ENCODE measurements at places on chromosomes 5 and 9.

DNA sequence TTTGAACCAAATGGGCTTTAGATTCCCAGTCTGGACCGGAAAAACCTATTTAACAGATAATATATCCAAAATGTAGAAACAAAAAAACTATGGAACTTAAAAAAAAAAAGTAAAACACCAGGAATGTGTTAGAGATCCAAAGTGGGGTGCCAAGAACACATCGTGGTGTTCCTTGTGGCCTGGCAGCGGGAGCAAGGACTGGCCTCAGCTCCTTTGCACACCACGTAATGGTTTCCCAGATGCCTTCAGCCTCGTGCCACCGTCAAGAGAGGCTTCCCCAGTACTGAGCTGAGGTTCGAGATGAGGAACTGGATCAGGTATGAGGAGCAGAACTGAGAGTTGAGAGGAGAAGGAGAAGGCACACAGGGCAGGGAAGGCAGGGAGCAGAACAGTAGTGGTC lies 3.5 kb downstream of the ASPN start:
- no peak for DNase-seq

GRCh38 chr5:147748590-147748989 lies 33.9 kb downstream of the JAKMIP2 start:
- no peak for DNase-seq

- DNase-seq = no peak
Observed at GRCh38 chr9:90442723-90443122, 199.9 kb downstream of the DIRAS2 start.

DNA sequence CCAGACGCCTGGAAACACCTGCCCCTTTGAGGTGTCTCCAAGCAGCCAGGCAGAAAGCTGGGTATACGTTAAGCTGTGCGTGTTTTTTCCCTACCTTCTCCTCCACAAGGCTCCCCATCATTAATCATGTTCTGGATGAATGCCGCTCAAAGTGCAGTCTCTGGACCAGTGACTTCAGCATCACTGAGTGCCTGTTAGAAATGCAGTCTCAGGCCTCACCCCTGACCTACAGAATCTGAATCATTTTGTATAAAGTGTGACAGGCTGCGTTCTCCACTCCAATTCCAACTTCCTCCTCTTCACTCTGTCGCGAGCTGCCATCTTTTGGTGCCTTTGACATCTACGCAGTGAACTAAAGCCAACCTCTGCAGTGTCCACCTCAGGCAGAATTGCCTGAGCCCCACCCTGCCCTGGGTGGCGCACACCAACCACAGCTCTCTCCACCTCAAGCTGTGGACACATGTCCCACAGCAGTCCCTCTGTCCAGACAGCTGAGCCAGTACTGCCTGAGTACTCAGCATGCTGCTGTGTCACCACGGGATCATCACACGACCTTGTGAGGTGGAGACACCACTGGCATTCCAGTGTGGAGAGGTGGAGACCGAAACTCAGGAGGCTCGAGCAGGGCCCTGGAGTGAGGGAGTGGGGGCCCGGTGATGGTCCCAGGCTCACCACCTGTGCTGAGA lies 14.2 kb downstream of the PTPN3 start:
- no peak for DNase-seq

- no peak for DNase-seq
Observed at GRCh38 chr9:135791431-135792267, 89.7 kb downstream of the KCNT1 start.

DNA sequence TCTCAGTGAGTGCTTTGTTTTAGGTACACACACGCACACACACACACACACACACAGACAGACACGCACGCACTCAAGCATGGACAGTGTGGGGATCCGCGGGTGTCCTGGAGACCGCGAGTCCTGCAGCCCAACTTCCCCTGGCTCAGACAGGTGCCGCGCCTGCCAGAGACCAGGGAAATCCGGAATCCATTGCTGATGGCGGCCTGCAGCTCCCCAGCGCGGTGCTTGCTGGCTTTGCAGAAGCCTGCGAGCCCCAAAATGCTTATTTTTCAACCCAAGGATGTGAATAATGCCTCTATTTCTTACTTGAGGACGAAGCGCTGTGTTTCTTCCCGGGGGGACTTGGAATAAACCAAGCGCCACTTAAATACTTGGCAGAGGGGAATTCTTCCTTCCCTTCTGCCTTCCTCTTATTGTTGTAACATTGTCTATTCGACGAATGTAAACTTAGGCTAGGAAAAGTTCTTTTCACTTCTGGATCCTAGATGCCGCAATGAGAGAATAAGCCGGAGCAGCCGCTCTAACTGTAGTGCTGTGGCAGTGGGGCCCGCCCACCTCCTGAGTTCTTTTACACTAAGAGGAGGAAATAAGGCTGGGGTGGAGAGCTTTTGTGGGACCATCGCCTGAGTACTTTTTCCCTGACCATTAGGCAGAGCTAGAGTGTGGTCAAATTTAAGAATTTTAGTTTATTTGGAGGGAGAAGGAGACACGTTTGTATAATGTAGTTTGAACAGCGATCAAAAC lies 802 bp downstream of the ITGA2 start:
- DNase-seq = peak; percentile 18

DNA sequence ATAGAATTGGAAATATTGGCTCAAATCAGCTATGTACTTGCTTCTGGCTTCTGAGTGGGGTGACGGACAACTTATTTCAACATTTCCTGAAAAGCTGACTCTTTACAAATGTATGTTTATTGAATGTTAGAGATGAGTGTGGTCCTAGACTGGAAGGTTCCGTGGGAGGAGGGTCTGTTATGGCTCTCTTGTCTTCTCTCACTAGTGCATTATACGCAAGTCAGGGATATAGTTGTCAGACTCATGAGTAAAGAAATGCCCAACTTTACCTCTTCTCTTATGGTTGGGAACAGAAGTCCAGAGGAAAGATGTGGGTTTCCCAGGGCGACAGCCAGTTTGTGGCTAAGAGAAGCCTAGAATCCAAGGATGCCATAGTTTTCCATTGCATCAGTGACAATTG lies 839.3 kb upstream of the WWC1 start:
- no peak for DNase-seq

DNA sequence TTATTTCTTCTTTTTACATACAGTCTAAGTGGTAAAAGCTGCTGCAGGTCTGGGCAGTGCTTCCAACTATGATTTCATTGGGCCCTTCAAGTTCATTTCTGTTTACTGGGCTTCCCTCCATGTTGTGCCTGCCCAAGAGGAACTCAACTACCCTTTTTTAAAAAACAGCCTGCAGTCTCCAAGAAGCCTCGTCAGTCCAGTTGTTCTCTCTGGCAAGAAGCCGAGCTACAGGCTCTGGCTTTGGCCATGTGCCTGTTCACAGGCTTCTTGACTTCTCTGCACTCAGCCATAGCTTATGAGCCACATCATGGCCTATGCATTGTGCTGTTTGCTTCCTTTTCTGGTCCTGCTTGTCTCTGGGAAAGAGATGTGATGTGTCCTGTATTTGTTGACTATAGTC lies 119.7 kb upstream of the PJA2 start:
- DNase-seq = no peak

DNA sequence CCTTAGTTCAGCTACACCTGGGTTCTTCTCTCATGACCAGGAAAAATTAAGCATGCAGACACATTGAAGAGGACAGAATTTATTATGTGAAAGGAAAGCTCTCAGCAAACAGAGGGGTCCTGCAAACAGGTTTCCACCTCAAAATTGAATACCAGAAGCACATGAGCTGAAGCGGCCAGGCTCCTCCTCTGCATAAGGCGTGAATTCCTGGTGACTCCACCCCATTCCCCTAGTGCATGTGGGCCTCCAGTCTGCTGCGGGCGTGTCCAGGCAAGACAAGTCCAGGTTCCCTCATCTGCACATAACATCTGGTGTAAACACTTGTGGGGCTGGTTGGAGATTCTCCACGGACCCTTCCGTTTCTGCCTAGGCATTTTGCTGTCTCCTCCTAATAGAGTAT lies 1156.4 kb downstream of the FOXD4L5 start:
- no peak for DNase-seq

DNA sequence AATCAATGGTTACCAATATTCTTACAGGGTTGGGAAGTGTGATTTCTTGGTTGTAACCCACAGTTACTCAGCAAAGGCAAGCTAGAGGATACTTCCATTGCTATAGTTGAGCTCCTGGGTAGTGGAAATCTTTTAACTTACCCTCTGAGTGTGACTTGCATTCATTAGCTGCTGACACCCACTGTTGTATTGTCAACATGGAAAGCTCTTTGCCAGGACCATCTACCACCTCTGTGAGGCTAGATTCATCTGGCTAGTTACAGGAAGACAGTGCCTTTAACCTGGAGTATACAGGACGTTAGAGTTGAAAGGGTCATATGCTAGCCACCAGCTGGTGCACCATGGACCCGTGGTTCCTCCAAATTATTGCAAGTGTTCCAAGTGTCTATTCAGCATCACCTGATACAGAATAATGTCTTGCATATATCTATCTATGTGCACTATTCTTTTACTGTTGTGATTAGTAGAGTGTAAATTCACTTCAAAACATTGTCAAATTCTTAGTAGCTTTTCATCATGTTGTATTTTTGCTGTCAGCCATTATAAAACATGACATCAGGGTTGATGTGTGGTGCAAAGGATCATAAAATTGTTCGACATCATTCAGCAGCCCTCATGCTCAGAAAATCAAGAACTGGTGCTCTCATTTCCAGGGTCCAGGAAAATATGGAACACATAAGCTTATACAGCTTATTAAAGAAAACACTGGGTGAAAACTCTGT lies 239.0 kb downstream of the PJA2 start:
- no peak for DNase-seq

DNA sequence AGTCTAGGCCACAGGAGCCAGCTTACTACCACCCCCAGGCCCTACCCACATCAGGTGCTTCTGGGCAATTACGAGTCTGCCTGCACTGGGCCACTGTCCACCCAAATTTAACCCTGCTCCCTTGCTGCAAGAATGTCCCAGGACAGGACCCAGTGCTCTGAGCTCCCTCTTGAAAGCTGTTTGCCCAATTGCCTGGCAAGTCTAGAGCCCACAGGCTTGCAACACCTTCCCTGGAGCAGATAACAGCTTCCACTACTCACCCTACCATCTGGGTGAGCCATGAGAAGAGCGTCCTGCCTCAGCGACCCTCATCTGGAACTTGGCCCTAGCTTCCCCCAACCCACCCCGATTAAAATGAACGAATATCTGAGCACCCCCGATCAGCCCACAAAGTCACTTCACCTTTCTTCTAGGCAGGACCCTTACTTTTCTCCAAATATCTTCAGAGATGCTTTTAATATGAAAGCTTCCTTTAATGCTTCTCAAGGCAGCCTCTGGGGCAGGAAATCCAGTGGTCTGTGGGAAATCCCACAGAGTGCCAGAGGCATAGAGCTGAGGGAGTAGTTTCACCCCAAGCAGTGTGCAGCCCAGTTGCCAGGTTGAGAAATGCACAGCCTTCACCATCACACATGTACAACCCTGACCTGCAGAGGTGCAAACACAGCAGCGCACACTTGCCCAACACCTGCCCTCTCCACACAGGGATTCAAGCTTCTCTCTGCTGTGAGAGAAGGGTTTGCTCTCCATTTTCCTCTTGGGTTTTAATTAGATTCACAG lies 10.6 kb downstream of the ACSL6 start:
- DNase-seq = no peak

- DNase-seq = no peak
Observed at GRCh38 chr5:130231786-130232185, 327.5 kb downstream of the CHSY3 start.

DNA sequence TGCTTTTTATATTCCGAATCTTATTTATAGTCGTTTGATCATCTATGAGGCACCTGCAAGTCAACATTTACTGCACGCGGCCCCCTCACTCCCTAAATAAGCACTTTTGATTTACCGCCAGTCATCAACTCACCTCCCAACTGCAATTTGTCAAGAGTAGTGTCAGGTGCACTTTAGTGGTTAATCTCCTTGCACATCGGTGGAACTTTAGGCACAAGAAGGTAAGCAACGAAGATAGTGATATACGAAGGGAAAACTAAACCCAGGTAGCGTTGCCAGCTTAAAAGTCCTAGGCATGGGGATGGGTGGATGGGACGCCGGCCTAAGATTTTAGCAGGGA lies 513 bp upstream of the RNF180 start:
- no peak for DNase-seq

- DNase-seq = no peak
Observed at GRCh38 chr5:173699966-173700365, 83.5 kb upstream of the BOD1 start.

GRCh38 chr5:130871346-130872086 lies 293.5 kb downstream of the HINT1 start:
- no peak for DNase-seq

DNA sequence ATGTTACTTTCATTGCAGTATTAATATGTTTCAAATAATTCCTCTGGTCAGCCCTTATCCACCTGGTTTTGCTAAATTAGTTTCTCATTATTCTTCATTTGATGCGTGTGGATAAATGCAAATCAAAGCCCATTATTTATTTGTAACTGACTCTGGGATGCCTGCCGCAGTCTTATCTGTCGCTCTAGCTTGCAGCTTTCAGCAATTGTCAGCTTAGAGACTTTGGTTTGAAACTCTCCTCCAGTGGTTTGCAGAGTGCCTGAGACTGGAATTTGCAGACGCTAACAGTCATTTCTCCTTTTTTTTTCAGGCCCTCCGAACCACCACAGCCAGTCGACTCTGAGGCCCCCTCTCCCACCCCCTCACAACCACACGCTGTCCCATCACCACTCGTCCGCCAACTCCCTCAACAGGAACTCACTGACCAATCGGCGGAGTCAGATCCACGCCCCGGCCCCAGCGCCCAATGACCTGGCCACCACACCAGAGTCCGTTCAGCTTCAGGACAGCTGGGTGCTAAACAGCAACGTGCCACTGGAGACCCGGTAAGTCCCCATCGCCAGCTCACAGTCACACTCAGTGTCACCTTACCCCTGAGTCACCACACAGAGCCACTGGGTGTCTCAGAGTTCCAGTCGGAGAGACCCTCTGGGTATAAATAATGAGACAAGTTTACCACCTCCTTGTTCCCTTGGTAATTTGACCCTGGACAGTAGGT lies 339.0 kb upstream of the WWC1 start:
- no peak for DNase-seq

DNA sequence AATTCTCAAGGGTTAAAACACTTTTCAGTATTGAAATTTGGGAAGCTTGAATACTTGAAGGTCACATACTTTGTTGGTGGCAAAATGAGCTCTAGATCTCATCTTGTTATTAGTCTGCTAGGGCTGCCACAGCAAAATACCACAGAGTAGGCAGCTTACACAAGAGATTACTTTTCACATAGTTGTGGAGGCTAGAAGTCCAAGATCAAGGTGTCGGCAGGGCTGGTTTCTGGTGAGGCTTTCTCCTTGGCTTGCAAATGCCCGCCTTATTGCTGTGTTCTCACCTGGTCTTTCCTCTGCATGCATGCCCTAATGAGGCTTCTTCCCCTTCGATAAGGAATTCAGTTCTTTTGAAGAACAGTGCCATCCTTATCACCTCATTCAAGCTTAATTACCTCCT lies 270.8 kb upstream of the ANKRD55 start:
- DNase-seq = no peak
